Stimulated activated naive B cell treated with anti-CD40 and anti-IgM and Interleukin-4, amounts not matched to agents 10 μg/mL and 1 μg/mL and 100 μg/mL, for 72 hours (primary cell): ENCODE measurements at places on chromosomes 12 and 14.

GRCh38 chr12:106022568-106023012 lies 116.2 kb downstream of the NUAK1 start:
- DNase-seq: no peak

- peak; percentile 16 for DNase-seq
These were observed 48.6 kb upstream of the GTF2A1 start for GRCh38 chr14:81269100-81269978.

DNA sequence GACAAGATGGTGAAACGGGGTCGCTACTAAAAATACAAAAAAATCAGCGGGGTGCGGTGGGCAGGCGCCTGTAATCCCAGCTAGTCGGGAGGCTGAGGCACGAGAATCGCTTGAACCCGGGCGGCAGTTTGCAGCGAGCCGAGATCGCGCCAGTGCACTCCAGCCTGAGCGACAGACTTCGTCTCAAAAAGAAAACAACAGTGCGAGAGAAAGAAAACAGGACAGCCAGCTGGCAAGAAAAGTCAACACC lies 633 bp upstream of the RNU4-2 start:
- DNase-seq: peak; percentile 83

GRCh38 chr12:125203145-125203765 lies 138.0 kb downstream of the AACS start:
- DNase-seq: no peak

GRCh38 chr12:123715195-123715594 lies 3.0 kb downstream of the ATP6V0A2 start:
- no peak for DNase-seq

DNA sequence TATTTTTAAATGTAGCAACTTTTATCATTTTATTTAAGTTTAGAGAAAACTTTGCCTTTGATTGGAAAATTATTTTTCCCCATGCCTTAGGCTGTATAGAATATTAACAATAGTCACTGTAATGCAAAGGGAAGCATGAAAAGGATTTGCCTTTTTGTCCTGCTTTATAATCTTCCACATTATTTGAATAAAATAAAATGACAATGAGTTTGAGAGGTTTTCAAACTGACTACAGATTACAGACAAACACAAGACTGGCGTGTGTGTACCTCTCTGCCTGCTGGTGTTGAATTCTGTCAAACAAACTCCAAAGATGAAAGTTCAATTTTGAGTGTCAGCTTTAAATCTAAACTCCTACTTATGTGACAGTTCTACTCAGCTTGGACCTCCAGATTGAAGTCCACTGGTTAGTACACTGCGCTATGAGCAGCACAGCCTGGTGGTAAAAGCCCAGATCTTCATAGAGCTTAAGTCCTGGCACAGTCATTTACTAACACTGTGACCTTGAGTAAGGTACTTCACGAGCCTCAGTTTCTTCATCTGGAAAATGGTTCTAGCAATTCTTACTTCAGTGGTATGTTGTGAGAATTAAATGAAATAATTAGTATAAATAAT lies 98.3 kb upstream of the CPNE8 start:
- DNase-seq: no peak

DNA sequence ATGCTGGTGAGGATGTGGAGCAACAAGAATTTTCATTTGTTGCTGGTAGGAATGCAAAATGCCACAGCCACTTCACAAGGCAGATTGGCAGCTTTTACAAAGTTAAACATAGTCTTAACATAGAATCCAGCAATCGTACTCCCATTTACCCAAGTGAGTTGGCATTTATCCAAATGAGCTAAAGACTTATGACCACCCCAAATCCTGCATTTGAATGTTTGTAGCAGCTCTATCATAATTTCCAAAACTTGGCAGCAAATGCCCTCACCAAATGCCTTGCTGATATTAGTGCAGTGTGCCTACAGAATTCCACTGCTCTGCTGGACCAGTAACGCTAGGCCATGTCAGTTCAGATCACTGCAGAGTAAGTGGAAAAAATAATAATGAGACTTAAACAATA lies 120.7 kb upstream of the AMIGO2 start:
- DNase-seq: no peak

DNA sequence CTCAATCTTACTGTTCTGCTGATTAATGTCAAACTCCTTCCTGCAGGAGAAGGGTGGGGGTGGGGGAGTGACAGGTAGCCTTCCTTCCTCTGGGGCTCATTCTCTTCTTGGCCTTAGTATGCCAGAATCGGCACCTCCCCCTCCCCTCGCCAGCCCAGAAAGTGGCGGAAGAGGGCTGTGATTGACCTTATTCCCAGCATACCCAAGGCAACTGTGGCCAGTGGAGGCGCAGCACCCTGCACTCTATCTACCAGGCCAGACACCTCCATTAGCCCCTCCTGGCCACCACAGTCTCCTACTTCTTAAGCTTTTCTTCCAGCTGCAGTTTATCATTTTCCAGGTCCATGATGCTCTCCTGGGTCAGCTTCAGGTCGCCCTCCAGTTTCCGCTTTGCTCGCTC lies 15.5 kb downstream of the MYH6 start:
- DNase-seq: no peak
